Thyroid gland (tissue), 4 donors: ENCODE measurements at places on chromosomes 16 and 17. TPM values are rescaled to one million over a fixed set of nuclear protein-coding genes. Genes with fewer than 3 reads are reported as not detected.

Gene TSPAN10
- total RNA-seq, result 0.29 TPM

Gene CORO1A
- total RNA-seq, result 10.4 TPM

Gene FBXW10B
- total RNA-seq, result 11.1 TPM

Gene ZFP90
- 40.5 TPM for total RNA-seq

DNA sequence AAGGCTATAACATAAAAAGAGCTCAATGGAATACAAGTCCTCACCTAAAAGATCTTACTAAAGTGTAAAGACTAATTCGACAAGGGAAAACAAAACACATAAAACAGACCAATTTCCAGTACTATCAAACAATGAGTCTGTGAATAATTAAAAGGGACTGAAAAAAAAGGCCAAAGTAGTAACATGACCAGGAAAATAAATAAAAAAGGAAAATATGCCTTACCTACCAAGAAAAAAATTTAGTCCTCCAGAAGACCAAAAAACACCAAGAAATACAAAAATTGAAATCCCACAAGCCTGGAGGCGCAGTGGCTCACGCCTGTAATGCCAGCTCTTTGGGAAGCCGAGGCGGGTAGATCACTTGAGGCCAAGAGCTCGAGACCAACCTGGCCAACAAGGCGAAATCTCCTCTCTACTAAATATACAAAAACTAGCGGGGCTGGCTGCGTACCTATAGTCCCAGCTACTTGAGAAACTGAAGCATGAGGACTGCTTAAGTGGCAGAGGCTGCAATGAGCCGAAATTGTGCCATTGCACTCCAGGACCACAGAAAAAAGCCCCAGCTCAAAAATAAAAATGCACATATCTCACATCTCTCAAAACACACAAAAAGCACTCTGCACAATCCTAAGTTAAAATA, 60.8 kb downstream of the TEX14 start:
- peak; percentile 33 for DNase-seq

- peak; percentile 97 for DNase-seq
Measured at GRCh38 chr16:75267631-75268264, 16.3 kb upstream of the BCAR1 start.

GRCh38 chr17:44007346-44008204, 3.2 kb downstream of the NAGS start:
- no peak for DNase-seq

- DNase-seq, result no peak
Measured at GRCh38 chr17:43667947-43668348, 6.2 kb upstream of the MEOX1 start.

DNA sequence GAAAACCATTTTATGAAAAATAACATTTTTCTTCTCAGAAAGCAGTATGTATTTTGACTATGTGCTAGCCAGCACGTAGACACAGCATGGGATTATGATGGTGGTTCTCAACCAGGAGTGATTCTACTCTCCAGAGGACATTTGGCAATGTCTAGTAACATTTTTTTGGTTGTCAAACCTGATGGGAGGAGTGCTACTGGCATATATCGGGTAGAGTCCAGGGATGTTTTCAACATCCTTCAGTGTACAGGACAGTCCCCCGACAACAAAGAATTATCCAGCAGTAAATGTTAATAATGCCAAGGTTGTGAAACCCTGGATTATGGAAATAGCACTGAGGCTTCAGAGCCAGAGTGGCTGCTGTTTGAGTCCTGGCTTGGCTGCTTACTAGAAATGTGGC, 27.7 kb downstream of the AP2B1 start:
- DNase-seq, result no peak

GRCh38 chr16:85931596-85932402, 32.8 kb downstream of the IRF8 start:
- DNase-seq, result peak; percentile 77
